ENCODE measurements at places on chromosomes 12 and 14.

- no peak for DNase-seq
These were observed 706 bp downstream of the ANHX start for GRCh38 chr12:133234971-133235370.

GRCh38 chr12:44428825-44429224, 447.3 kb downstream of the NELL2 start:
- no peak for DNase-seq

DNA sequence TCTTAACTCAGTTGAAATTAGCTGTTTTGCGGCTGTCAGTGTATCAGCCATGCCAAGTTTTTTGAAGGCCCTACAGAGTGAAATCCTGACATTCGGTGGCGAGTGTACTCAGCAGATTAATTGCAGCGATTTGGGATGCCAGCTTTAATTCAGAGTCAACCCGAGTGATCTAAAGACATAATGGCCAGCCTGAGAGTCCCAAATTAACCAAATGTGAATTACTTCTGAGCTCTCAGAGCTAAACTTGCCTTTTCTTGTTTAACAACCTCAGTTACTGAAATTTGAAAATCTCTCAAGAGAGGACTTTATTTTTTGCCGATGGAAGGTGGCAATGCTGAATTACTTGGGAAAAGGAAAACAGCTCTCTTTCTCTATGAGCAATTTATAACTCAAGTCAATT, 148.5 kb downstream of the GLT1D1 start:
- DNase-seq: no peak

GRCh38 chr14:74508844-74509428, 15.4 kb downstream of the ISCA2 start:
- DNase-seq: no peak

DNA sequence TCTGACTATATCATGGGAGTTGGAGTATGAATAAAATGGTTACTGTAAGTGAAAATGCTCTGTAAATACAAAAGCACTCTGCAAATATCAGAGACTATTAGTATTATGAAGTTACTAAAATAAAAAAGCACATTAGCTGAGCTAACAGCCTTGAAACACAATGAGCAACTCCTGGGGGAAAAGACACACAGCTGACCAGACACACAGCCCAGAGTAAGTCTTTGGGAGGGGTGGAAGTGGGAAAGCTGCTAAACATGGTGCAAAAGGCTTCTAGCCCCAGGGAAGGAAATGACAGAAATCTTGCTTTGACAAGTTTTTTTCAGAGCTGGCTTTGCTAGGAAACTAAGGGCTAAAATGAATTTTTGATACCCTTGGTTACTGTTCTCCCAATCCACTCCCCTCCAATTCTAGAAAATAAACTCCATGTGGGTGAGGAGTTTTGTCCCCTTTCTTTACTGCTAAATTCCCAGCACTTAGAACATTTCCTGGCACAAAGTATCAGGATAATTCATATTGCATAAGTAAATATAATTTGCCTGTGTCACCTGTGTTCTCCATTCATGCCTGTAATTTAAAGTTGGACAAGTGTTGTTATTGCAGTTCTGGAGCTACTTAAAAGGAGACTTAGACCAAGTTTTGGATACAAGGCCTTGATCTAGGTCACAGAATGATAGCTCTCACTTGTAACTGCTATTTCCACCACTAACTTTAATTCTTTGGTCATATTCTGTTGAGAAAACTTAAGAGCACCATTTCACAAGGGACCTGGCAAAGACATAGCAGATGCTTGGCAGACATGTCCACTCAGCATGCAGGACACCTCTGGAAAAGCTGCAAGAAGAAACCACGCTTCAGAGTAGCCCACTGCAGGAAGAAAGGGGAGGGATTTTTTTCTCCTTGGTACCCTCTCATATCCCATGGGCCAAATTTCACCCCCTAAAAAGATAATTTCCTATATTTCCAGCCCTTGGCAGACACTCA, 19.0 kb upstream of the RAB3IP start:
- DNase-seq: no peak

DNA sequence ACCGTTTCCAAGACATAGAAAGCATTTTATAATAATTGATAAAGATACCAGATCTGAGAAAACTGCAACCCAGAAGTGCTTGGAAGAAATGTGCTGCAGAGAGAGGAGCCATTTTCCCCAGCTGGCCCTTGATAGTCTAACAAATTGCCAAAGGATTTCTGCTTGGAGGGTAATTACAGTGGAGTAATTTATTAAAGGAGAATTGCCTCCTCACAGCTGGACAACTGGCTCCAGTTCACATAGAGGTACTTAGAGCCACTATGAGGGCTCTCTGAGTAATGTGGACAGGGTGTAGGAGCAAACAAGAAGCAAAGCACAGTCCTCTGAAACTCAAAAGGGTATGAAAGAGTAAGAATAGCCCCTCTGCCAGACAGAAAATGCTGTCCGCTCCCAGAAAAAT, 335.6 kb downstream of the SYT1 start:
- no peak for DNase-seq

GRCh38 chr14:53929871-53930715, 26.5 kb downstream of the BMP4 start:
- peak; percentile 16 for DNase-seq

DNA sequence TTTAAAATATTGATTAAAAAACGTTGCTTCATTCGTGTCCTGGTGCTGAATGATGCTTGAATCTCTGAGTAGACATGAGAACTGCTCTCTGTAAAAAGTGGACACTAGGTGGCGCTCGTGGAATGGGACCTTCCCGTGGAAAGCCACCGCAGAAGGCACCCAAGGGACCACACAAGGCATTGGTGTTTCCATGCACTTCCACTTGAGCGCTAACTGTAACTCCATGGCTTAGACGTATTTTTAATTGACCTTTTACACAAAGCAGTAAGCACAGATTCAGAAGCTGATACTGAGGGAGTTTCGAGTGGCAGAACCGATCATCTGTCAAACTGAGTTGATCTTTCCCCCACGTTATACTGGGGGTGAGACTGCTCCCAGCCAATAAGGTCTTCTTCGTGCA, 135.3 kb downstream of the PRKCH start:
- peak; percentile 72 for DNase-seq

- no peak for DNase-seq
These were observed 17.3 kb upstream of the ABHD12B start for GRCh38 chr14:50854521-50854920.

DNA sequence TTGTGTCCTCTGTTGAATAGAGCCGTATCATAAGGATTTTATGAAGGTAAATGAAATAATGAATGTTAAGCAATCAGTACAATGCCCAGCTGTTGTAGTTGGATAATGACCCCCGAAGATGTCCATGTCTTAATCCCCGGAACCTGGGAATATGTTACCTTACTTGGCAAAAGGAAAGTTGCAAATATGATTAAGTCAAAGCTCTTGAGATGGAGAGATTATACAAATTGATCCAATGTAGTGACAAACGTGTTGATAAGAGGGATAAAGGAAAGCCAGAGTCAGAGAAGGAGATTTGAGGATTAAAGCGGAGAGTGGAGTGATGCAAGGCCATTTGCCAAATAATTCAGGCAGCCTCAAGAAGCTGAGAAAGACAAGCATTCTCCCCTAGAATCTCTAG, 19.2 kb upstream of the MGAT4C start:
- DNase-seq: no peak

GRCh38 chr14:65170318-65170717, 68.0 kb upstream of the MAX start:
- DNase-seq: no peak

- no peak for DNase-seq
These were observed 24.8 kb upstream of the ZFP36L1 start for GRCh38 chr14:68817506-68818212.

GRCh38 chr12:125340791-125341190, 275.6 kb downstream of the AACS start:
- DNase-seq: no peak

GRCh38 chr12:3139760-3140159, 62.6 kb downstream of the TSPAN9 start:
- no peak for DNase-seq

DNA sequence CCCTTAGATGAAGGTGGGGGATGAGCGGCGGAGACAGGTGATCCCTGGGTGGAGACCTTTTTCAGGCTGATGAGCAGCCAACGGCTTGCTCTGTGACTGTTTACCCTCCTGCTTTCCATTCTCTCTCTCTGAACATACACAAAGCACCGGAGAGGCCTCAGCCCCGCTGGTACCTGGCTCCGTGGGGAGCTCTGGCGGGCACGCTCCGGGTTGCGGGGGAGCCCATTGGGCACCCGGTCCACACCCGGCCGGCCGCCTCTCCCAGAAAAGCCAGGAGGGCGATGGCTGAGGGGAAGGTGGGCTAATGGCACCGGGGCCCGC, 545 bp downstream of the SMARCC2 start:
- no peak for DNase-seq

DNA sequence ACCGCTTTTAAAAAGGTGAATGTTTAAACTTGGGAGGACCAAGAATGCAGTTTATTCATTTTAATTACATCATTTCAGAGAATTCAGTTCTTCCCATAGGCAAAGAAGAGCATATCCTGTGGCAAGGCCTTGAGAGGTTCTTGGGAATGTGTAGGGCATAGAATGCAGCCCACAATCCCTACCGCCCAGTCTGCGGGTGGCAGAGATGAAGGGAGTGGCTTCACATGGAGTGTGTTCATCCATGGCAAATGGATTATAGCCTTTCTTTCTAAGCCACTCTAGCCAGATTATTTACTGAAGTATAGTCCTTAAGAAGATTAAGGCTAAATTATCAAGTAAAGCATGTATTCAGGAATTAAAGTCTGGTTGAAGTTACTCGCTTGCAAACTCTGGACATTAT, 97.4 kb downstream of the TSPAN8 start:
- DNase-seq: no peak

DNA sequence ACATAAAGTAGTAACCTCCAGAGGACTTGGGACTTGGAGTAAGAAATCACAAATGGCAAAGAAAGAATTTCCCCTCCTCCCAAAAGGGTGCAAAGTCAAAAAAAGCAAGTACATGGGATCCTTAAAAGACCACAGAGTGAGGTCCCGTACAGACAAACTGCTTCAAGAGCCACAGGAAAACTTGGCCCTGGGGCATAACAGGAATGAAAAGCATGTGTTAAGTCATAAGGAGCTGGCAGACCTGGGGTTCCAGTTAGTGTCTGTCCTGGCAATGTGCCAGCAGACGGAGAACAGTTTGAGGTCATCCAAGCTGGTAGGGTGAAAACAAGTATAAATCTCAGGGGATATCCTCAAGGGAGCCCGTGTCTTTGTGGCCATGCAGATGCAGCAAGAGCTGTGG, 73.2 kb downstream of the HSD17B6 start:
- DNase-seq: no peak

DNA sequence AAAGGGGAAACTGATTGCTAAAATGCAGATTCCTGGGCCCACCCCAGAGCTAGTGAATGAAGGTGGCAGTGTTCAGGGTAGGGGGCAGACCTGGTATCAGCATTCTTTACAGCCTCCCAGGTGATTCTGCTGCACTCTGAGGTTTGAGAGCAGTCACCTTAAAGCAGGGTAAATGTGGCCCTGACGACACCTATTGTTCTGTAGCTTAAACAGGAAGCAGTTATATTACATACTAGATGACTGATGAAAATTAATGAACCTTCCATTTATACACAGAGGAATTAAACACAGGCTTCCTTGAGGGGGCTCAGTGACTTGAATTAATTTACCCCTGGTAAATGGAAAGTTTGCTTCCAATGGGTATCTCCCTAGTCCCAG, 25.3 kb downstream of the NUAK1 start:
- no peak for DNase-seq

- no peak for DNase-seq
These were observed 708 bp upstream of the P2RX4 start for GRCh38 chr12:121209221-121209620.
